T-helper 1 cell (primary cell): ENCODE measurements at places on chromosomes 2 and 18.

DNA sequence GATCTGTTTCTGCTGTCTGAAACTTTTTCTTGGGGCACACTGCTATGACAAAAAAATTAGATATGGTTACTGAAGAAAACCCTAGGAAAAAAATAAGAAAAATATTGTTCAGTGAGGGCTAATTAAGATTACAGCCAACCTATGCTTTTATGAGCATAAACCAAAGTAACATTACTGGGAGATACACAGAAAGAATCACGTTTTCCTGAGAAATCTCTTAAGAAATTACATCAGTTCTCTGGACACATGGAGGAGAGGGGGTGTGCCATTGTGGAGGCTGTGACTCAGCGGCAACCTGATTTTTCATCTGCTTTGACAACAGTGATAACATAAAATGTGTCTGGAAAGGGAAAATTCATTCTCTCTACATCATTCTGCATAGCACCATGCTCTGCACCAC lies 13.4 kb upstream of the NMI start:
- no peak for DNase-seq

DNA sequence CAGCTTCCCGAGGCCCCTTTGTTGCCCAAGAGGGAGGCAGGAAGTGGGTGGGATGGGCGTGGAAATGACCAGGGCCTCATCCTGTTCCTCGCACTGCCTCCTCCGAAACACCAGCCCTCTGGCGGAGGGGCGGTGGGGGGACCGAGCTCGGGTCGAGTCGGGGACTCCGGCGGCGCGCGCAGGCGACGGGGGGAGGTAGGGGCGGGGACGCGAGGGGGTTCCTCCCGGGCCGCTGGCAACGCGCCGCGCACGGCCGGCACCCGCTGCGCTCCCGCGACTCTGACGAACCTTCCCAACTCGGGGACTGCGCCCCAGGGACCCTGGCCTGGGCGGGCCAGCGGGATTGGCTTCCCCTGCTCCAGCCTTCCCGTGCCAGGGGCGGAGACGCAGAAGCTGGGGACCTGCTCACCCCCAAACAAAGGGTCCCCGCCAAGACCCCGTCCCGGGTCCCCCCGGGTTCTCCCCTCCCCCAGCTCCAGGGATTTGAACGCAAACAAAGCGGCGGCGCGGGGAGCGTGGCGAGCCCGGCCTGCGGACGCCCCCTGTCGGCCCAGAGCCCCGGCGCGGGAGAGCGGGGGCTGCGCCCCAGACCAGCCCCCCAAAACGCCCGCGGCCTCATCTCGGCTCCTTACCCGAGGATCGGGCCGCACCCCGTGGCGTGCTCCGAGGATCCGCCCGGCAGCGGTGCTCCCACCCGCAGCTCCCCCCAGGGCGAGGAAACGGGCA lies 1.2 kb downstream of the SEMA4C start:
- DNase-seq, result peak; percentile 40

DNA sequence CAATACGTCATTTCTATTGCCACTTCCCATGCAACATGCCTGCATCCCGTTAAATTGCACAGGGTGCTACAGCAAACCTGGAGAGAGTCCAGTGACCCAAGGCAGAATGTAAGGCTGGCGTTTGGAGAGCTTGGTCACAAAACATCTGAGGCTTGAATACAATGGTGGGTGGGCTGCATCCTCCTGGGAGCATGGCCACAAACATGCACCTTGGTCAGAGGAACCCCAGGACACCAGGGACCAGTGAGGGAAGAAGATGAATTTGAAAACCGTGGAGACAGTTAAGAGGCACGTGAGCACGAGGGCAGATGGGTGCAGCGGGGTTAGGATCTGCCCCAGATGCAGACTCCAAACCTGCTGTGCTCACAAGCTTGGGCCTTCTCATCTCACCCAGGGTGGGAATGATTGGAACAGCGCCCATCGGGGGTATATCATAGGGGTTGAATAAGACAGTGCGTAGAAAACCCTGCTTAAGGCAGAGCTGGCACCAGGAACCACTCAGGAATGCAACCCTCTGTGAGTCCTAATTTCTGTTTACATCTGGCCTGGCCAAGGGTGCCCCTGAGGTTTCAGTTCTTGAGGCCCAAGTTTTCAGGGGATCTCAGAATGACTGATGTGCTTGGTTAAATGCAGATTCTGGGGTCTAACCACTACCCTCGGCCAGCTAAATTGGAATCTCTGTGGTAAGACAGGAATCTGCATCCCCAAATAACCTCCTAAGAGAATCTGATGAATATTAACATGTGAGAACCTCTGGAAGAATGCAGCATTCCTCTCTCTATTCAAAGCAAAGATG lies 97.2 kb downstream of the ARL4C start:
- no peak for DNase-seq

- DNase-seq, result no peak
These were observed 8.7 kb upstream of the PSD4 start for GRCh38 chr2:113164930-113165585.

DNA sequence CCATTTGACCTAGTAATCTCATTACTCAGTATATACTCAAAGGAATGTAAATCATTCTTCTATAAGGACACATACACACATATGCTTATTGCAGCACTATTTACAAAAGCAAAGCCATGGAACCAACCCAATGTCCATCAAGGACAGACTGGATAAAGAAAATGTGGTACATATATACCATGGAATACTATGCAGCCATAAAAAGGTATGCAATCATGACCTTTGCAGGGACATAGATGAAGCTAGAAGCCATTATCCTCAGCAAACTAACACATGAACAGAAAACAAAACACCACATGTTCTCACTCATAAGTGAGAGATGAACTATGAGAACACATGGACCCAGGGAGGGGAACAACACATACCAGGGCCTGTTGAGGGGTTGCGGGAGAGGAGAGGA lies 214.5 kb downstream of the NBAS start:
- DNase-seq, result no peak

DNA sequence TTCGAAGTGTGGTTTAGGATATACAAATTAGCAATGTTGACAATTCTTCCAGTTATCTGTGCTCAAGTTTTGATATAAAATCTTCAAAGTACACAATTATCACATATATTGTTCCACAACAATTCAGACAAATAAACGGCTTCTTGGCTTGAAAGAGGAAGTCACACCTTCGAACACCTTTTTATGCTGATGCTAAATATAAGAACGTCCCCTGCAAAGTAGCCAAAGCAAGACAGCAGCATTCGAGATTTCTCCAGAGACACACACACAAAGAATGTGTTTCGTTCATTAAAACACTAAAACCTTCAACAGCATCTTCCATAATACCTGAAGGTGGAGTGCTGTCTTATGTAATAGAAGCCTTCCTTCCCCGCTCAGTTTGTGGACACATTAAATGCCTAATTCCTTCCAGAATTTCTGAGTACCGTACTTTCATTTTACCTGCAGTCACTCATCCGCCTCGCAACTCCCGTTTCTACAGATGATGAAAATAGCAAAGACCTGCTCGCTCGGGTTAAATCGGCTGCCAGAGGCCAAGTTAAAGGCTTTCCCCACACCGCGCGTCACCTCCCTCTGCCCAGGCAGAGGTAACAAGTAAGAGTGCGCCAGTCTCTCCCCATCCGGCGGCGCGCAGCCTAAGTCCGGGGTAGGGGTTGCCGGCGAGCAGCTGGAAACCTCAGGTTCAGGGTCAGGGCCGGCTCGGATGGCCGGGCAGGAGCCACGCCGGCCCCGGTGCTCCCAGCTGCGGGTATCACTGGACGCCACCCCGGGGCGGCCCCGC lies 847 bp downstream of the SERPINE2 start:
- no peak for DNase-seq

- DNase-seq, result no peak
These were observed 47.7 kb downstream of the PRKCE start for GRCh38 chr2:45699032-45699658.

DNA sequence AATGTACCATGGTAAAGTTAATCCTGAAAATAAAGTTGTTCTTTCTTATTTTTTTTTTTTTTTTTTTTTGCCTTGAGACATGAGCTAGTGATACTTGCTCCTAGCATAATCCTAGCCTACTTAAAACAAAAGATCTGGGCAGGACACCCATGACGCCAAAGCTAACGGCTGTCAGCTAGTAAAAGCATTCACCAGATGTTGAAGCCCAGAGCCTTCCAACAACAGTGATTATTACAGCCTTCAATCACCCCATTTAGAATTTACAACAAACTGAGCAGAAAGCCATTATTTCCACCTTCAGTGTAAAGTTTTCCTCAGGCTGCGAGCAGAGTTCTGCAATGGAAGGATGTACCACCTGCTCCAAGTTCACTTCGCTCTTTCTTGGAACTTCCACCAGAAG lies 259.5 kb downstream of the SP3 start:
- no peak for DNase-seq

DNA sequence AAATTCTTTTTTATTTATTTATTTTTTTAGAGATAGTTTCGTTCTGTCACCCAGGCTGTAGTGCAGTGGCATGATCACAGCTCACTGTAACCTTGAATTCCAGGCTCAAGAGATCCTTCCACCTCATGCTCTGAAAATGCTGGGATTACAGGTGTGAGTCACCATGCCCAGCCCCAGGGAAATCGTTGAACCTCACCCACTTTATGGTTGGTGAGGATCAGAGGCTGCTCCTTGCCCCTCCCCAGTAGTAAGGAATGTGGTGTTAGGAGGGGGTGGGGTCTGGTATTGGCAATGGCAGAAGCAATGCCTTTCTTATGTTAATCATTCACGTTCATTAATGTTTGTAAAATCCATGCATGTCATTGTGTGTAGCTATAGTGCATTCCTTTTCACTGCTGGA lies 161.9 kb downstream of the SUCLG1 start:
- no peak for DNase-seq

DNA sequence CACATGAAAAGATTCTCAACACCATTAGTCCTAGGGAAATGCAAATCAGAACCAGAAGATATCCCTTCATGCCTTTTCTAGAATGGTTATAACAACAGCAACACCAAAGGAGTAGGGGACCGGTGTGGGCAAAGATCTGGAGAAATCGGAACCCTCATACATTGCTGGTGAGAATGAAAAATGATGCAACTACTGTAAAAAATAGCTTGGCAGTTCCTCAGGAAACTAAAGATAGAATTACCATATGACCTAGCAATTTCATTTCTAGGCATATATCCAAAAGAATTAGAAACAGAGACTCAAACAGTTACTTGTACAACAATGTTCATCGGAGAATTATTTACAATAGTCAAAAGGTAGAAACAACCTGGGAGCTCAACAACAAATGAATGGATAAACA lies 29.2 kb upstream of the CDH7 start:
- DNase-seq, result no peak

DNA sequence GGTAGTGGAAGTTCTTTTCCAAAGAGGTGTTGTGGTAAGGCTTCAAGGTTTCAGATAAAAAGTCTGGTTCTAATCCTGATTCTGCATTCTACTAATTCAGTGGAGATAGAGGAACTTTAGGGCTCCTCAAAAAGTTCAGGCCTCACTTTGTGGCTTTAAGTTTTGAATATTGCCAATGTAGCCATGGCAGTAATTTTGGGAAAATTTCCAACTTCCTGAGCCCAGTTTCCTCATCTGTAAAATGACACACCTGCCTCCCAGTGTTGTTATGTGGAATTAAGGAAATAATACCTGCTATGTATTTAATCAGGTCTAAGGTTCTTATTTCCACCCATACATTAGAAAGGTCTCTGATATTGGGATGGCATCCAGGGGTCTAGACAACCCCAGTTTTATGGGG lies 147.6 kb upstream of the ITGA6 start:
- DNase-seq, result no peak

DNA sequence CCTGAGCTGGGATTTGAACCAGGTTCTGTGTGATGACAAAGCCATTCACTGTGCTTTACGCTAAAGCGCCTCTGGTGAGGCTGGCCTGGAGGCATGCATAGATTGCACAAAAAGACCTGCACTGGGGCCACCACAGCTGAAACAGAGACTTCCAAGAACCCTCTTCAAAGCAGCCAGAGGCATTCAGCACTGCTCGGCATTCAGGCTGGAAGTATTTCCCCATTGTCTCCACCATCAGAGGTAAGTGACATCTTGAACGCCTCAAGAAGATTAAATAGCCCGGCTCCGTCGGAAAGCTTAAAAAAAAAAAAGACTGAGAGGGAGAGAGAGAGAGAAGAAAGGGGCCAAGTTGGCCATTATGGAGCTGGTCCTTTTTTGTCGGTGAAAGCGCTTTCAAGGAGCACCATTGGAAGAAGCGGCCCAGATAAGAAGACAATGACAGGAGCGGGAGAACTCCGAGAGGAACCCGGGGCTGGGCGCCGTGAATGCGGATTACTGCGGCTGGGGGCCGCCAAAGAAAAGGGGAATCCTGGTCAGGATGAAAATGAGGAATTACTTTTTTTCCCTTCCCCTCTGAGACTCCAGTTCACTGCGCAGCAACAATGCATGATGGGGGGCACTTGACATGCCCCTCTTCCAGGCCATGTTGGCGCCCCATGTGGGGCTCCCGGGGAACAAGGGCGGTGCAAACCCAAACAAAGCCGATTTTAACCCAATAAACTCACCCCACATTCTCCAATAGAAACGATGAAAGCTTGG lies 228.3 kb downstream of the MYCN start:
- no peak for DNase-seq

DNA sequence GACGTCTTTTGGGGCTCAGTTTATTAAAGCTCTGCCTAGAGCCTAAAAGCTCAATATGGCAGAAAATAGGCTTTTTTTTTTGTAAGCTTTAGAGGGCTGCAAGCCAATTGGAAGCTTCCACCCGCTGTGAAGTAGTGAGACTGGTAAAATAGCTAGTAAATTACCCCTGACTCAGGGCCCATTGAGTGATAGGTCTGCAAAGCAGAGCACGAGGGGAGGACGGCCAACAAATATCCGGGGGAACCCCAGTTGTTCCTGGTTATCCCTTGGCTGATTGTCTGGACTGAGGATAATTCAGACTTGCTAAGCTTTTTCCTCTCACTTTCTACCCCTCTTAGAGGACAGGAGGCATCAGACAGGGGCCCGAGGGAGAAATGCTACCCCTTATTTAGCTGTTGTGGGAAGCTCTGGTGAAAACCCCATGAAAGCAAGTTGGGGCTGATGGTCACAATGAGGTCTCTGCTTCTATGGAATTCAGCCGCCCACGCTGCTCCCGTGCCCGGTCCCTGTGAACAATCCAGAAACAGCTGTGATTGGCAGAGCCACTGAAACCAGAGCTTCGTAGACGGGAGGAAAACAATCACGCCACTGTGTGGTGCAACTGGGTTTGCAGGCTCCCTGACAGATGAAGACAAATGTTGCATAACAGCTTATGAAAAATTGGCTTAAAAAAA lies 141.9 kb upstream of the LGALSL start:
- DNase-seq, result no peak

- DNase-seq, result no peak
These were observed 371.4 kb downstream of the OSR1 start for GRCh38 chr2:18987016-18987415.

GRCh38 chr2:232526372-232526941 lies 497 bp downstream of the CHRND start:
- DNase-seq, result no peak

- no peak for DNase-seq
These were observed 42.5 kb downstream of the PSMA8 start for GRCh38 chr18:26176134-26176533.

DNA sequence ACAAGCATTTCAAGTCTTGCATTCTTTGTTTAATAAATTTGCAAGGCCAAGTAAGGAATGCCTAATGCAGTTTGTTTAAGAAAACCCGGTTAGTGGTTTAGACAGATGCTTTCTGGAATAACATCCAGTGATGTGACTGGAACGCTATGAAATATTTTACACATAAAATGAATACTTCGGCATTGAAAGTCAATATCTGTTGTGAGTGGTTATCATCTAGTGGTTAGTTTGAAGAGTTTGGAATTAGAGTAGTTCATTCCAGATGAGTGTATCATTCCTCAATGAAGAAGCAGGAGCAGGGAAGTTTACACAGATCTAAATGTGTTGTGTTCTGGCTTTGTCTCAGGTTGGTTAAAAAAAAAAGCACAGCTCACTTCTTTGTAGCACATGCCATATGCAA lies 608.0 kb upstream of the PIK3C3 start:
- no peak for DNase-seq

GRCh38 chr2:238653431-238654109 lies 194.3 kb upstream of the TWIST2 start:
- no peak for DNase-seq
